Cerebellar nuclear complex (tissue), 1 donor: ENCODE measurements at places on chromosomes 5 and 9.

DNA sequence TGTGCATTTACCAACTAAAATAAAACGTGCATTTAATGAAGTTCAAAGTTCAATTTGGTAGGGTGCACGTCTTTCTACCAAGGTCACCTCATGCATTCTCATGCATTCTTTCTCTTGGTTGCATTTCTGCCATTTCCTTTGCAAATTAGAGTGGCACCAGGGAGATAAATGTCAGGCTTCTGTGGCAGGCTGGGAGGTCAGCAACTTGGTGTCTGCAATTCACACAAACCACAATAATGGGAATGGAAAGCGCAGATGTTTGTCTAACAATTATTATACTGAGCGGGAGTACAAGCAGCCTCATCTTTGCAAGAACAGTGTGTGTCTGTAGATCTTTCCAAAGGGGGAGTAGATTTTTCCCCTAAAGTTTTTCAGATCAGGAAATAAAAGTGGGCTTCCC, 411.7 kb downstream of the DMRT2 start:
- no peak for DNase-seq

DNA sequence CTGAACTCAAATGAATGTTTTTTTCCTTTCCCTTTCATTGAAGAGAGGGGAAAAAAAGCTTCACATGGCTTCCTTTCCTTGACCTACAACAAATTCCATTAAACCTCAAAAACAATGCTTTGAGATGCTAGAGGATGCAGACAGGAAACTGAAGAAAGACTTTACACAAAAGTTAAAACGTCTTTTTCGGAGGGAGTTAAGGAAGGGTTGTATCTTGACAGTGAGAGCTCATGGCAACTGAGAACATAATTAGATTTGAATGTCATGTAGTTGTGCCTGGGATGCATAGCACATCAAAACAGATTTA, 66.4 kb downstream of the EBF1 start:
- no peak for DNase-seq

DNA sequence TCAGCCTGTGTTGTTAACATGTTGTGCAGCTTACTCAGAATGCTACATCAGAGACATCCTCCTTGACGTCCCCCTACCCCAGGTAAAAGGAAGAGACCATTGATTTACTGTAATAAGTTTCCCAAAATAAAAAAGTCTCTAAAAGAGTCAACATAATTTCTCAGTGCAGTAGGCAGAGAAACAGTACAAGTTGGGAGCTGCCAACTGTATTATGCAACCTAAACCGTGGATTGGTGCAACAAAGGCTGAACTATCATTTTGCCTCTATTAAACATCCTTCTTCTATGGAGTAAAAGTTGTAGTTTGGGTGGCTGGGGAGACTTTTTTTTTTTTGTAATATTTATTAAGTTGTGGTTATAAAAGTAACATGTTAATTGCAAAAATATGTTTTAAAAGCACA, 208.0 kb downstream of the NR3C1 start:
- no peak for DNase-seq

DNA sequence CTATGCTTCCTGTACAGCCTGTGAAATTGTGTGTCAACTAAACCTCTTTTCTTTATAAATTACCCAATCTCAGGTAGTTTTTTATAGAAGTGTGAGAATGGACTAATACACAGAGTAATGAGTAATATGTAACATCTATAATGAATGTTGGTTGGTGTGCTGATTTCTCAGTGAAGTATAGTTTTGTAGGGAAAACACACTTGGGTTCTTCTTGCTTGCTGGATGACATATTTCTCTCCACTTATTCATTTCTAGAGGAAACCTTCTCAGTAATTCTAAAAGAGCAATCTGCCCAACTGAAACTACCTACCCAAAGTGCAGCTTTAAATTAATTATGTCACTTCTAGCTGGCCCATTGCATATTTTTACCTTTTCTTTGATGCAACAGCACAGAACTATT, 81.1 kb upstream of the RORB start:
- no peak for DNase-seq
